ENCODE measurements at places on chromosomes 1 and 21.

- no peak for DNase-seq
These were observed 1.6 kb upstream of the IFNGR2 start for GRCh38 chr21:33401630-33401992.

DNA sequence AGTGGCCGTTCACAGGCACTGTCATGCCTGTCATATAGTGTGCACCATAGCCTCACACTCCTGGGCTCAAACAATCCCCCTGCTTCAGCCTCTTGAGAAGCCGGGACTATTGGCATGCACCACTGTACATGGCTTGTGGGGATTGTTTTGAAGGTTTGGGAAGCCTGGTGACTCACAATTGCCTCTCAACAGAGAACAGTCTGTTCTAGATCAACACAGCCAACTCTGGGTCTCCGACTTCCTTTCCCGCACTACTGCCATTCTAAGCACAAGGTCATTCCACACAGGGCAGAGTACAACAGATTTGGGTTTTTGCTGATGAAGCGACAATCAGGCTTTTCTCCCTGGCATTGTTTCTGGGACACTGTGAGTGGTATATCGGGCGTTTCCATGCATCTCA is 15.5 kb upstream of the AHCTF1 start:
- no peak for DNase-seq

- no peak for DNase-seq
These were observed 7.4 kb downstream of the PIK3C2B start for GRCh38 chr1:204487256-204487615.

DNA sequence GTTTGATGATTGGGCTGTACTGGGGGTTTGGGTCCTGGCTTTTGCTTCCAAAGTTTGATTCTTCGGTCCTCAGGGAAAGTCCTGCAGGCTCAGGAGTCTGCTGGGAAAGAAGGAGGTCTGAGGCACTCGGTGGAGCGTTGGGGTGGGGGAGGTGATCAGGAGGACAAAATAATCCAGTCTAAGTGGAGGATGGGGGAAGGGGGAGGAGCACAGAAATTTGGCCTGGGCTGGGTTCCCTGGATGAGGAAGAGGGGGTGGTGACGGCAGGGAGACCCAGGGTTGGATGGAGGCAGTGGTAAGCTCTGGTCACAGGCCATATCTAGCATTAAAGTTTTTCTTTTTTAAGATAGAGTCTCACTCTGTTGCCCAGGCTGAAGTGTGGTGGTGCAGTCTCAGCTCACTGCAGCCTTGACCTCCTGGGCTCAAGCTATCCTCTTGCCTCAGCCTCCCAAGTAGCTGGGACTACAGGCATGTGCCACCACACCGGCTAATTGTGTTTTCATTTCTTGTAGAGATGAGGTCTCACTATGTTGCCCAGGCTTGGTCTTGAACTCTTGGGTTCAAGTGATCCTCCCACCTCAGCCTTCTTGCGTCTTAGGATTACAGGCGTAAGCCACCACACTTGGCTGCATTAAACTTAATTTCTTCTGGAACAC is 6.8 kb downstream of the SH2D2A start:
- no peak for DNase-seq

GRCh38 chr1:192475329-192475728 is 100.2 kb upstream of the RGS1 start:
- DNase-seq, result no peak

GRCh38 chr21:42942244-42942643 is 16.8 kb upstream of the ERVH48-1 start:
- no peak for DNase-seq

GRCh38 chr1:211829343-211830054 is 1.1 kb downstream of the LPGAT1 start:
- peak; percentile 39 for DNase-seq
